ENCODE measurements at places on chromosomes 11 and 22.

DNA sequence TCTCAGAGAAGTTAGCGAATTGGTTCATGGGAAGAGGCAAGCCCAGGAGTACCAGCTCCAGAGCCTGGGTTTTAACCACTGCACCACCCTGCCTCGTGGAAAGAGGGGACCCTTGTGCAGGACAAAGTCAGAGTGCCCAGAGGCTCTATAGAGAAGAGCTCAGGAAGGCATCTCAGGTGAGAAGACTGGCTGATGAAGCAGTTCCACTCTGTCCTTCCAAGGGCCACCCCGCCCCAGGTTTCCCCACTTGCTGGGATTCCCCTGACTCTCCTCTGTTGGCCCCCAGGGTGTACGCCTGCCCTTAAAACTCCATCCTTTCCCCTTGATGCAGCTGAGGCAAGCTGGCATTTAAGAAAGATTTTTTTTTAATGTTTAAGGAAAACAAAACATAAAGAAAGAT is 265.8 kb downstream of the BUD13 start:
- DNase-seq = no peak

DNA sequence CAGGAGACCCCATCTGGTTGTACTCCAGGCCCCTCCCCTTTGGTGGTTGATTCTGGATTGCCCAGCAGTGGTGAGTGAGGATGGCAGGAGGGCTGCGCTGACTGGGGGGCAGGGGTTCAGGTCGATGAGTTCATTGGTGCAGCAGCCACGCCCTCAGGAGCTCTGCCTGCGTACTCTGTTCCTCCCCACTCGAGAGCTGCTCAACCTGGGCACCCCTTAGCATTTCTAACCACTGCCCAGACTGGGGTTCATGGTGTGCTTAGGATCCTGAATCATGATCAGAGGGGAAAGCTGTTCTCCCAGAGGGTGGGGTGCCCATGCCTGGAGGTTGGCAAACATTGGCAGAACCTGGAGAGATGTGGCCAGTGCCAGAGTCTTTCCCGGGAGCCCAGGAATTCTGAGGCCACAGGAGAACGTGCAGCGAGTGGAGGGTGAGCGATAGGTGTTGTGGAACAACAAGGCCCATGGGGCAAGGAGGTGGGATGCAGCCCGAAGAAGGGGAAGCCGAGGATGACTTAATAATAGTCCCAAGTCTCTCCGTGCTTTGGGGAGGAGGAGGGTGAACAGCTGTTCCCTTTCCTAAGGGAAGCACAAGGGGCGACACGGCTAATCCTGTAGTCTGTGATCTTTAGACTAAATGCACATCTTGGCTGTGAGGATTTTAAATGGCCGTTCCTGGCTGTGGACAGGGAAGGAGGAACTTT is 75.5 kb downstream of the SCN3B start:
- DNase-seq = no peak

- DNase-seq = no peak
These were observed 87.1 kb downstream of the CEP164 start for GRCh38 chr11:117414724-117415123.

DNA sequence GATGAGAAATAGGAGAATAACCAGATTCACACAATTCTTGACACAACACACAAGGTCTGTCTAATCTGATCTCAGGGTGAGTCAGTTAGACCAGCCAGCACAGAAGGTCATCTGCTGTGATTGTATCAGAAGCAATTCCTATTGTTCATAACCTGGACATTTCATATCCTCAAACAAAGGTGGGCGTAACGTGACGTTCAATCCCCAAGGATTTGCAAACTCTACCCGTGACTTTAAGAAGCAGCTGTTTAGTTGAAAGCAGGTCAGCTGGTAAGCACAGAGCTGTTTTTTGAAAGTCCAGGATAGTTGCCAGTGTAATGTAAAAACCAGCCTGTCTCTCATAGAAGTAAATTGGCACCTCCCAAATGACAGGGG is 385.1 kb downstream of the DCDC1 start:
- DNase-seq = no peak

DNA sequence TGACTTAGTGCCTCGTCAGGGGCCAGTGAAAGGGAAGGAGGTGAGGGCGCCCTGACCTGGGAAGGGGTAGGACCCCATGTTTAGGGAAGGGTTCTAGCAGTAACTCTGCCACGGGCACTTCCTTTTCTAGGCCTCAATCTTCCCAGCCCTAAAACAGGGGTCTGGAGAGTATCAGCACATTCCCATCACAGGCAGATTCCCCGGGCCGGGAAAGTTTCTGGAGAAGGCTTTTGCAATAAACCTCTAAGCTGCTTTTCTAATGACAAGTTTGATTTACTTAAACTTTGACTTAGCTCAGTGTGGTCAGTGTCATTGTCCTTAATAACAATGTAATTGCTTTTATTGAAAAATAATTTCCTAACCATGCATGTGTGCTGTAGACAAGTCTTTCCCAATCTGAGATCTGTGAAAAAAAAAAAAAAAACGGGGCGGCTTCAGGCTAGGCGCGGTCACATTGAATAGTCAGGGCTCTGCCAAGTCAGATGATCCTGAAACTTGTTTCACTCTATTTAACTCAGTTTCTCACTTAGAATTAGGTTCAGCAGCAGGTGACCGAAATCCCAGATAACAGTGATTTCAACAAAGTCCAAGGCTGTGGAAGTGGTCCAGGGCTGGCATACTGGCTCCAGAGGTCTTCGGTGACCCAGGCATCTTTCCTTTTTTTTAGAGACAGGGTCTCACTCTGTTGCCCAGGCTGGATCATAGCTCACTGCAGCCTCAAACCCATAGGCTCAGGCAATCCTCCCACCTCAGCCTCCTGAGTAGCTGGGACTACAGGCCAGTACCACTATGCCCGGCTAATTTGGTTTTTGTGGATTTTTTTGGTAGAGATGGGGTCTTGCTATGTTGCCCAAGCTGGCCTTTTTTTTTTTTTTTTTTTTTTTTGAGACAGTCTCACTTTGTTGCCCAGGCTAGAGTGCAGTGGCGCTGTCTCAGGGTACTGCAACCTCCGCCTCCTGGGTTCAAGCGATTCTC is 19.5 kb upstream of the TAB1 start:
- no peak for DNase-seq

DNA sequence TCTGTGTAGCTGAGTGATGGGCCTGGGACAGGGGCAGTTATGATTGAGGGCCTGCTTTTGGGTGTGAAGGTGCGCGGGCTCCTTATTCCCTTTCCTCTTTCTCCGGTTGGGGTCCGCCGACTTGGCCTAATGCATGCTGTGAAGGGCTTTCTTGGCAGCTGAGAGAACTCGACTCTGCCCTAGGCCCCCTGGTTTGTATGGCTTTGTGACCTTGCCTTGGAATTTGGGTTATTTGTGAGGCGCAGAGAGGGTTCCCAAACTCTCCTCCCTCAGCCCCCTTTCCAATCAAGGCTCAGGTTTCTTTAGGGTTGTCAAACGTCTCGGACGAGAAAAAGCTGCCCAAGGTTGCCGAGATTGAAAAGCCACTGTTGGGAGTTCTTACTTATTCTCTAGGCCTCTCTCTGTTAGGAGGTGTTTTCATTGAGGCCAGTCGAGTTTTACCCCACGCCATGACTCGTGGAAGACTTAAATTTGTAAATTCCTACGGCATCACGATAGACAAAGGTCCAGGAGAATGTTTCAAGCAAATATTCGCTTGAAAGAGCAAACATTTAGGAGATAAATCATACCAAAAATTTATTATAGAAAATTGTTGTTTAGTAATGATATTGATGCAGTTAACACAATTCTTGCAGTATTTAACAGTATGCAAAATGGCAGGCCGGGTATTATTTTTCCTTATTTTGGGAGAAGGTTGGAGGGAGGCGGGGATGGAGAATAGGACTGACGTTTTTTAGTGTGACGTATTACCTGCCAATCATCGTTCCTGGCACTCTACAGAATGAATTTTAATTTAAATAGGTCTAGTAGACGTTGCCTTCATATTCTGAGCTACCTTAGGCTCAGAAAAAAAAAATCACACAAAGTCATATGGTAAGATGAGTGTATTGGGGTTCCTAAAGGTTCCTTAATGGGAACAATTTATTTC is 689 bp downstream of the PDHX start:
- DNase-seq = no peak

- no peak for DNase-seq
These were observed 26.6 kb downstream of the RAB30 start for GRCh38 chr11:83044958-83045712.

DNA sequence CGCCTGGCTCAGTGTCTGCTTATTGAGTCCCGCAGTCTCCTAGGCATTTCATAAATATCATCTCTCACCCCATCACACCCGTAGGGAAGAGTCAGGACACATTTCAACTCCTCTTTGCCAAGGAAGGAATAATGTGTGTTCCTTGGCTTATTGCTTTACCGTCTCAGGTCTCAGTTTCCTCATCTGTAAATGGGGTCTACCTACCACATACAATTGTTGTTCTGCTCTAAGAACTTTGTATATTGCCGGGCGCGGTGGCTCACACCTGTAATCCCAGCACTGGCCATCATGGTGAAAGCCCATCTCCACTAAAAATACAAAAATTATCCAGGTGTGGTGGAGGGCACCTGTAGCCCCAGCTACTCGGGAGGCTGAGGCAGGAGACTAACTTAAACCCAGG is 3.1 kb upstream of the THRSP start:
- DNase-seq = no peak

Data from NCI-H1436 treated with DMSO at 0.1 percent for 48 hours (cell line).